ENCODE measurements at places on chromosomes 2 and 18. TPM values are rescaled to one million over a fixed set of nuclear protein-coding genes. Genes with fewer than 3 reads are reported as not detected.

DNA sequence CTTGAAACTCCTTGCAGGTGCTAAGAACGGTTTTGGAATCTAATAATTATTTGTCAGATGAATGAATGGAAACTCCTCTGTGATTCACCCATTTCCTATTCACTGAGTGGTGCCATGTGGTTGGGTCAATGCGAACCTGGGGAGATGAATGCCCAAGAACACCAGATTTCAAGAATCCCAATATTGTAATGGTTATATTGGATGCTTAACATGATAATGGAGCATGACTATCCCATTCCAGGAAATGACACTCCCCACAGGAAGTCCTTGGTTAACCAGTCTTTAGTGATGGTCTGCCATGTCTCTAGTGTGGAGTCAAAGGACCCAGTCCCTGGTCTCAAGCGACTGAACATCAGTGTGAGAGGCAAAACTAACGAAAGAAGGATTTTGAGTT is 67.9 kb upstream of the ST3GAL5 start:
- no peak for DNase-seq

DNA sequence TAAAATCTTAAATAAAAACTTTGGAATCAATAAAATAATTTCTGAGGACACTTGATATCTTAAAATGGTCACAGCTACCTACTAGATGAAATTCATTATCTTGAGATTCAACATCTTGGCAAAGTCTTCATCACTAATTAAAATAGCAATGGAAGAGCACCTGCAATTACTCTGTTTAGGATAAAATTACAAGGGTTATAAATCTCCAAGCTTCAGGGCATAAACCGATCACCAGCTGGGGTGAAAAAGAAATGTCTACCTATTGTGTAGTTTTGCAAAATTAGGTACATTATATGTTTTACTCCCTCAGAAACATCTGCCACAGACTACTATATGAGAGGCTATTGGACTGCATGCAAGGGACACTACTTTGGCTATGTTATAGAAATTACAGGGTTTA is 327.1 kb downstream of the CCDC178 start:
- no peak for DNase-seq

Gene CDH7
- not detected for total RNA-seq

DNA sequence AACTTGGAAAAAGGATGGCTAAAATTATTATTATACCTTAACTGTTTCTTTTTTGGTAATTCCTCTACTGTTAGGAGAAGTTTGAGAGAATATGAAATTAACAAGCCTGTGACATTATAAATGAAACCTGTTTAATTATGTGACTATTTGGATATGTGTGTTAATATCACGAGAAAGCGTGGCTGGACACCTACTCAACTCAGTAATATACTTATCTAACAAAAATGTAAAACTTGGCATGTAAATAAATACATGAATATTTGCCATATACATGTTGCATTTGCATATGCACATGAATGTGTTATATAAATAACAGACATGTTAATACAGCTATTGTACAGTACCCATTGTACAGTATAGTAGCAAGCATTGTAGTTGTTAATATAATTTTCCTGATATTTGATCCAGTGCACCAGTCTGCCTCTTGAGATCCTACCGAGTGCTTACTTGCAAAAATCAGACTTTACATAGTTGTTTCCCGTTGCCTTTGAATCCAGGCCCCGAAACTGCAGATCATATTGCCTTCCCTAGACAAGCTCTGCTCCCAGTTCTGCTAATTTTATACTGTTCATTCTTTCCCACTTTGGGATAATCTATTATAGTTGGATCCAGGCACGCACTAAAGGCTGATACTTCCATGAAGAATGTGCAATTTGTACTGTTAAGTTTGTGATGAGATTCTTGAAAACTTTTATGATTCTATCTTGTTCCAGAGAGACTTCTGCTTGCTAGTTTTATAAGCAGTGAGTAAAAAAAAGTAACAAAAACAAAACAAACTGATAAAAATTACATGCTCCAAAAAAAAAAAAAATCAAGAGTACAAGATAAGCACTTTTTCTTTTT is 395.6 kb downstream of the ARHGAP15 start:
- DNase-seq = no peak

DNA sequence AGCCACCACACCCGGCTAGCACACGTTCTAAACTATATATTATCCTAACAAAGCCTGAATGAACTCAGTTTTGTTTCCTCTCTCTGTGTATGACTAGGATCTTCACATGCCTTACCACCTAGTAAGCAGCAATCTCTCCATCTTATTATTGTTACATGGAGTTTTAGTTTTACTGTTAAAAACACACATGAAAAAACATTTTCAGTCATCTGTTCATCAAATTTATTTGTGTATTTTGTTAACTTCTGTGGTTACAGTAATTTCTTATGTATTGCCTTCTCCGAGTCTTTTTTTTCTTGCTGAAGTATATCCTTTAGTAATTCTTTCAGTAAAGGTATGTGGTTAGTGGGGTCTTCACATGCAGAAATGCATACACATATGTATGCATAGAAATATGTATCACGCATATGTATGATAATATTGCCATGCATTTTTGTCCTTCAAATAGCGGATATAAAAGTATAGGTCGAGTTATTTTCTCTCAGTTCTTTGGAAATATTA is 31.4 kb downstream of the ANO7 start:
- DNase-seq = no peak

Gene SERPINB13
- not detected for total RNA-seq

Gene EML6
- total RNA-seq = not detected

Gene ZDBF2
- 7.9 TPM for total RNA-seq

Gene SNRPD1
- 7.2 TPM for total RNA-seq

DNA sequence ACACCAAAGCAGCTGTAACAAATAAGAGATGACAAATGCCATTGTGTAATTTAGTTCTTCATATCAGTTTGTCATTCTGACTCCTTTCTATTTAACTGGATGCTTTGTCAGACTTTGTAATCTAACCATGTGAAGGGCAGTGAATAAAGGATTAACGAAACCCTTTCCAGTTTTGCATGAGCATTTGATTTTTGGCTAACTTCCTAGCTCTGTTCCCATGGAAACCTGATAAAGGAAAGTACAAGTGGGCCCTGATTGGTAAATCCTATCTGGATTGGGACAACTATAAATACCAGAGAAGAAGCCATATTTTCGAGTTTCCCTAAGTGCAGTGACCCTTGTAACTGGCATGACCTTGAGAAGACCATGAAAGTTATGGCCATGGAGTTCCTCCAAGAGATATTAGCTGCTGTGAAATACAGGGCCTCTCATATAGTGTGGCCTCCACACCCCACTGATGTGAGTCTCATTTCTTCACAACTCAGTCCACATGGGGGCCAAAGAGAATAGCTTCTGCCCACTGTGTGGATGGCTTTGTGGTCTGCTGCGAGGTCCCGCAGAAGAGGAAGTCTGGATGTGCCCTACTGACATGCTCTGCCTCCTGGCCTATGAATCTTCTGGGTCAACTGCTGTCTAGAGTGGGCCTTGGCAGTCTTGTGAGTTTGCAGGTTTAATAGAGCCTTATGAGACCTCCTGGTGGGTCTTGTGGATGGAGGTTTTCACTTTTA is 38.2 kb upstream of the CYP1B1 start:
- no peak for DNase-seq

Gene OTOS
- total RNA-seq = not detected

- DNase-seq = no peak
Observed at GRCh38 chr2:187266147-187266546, 181.9 kb downstream of the CALCRL start.

Gene TLX2
- not detected for total RNA-seq

Gene RTKN
- 55.6 TPM for total RNA-seq

GRCh38 chr18:27636576-27637085 is 451.5 kb upstream of the CHST9 start:
- no peak for DNase-seq

DNA sequence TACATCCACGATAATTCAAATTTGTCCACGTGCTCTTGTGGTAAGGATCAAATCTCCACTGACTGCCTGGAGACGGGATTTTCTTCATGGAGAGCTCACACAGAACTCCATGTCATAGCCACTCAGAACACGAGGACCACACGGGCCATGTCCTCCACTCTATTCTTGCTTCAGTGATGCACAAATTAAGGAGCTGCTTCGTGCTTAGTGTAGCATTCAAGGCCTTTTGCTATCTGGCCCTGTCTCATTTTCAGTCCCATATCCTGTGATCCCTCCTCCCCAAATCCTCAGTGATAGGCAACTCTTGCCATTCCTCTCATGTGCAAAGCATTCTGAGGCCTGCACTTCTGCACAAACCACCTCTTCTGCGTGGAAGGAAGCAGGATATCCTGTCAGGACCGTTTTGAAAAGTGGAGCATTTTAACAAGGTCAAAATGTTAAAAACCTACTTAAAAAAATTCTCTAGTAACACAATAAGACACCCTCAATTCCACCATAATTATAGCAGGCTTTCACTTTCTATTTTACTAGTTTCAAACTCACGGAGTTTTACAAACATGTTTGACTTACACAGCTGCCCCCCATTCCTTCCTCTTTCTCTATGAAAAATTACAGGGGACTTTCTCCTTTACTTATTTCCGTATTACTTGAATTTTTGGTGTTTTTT is 35.2 kb downstream of the ST3GAL5 start:
- DNase-seq = no peak

Gene EGR4
- not detected for total RNA-seq

- no peak for DNase-seq
Observed at GRCh38 chr2:11377928-11378545, 33.6 kb upstream of the ROCK2 start.

GRCh38 chr2:125471963-125472362 is 1184.0 kb upstream of the GYPC start:
- no peak for DNase-seq

- DNase-seq = no peak
Observed at GRCh38 chr18:9919564-9920232, 5.9 kb downstream of the VAPA start.

GRCh38 chr2:202079310-202079709 is 6.3 kb downstream of the KIAA2012 start:
- no peak for DNase-seq

Gene TRIM43
- not detected for total RNA-seq

GRCh38 chr18:2723207-2723606 is 67.7 kb downstream of the SMCHD1 start:
- no peak for DNase-seq

GRCh38 chr2:7572450-7572849 is 655.2 kb downstream of the RNF144A start:
- no peak for DNase-seq

DNA sequence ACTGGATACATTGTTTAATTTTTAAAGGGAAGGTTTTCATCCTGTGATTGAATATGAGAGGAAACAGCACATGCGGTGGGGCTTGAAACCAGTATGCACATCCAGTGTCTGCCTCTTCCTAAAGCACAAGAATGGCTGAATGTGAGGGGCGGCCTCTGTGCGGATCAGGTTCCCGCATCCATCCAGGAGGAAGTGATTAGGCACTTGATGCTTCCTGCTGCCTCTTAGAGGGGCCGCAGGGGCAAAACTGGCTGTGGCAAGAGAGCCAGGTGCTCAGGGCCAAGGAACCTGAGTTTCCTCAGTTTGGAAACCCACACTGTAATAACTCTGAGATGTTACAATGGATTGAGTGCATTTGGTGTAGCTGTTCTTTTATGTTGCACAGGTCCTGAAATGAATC is 48.8 kb downstream of the THNSL2 start:
- no peak for DNase-seq

- no peak for DNase-seq
Observed at GRCh38 chr18:48134609-48135008, 204.2 kb upstream of the SMAD2 start.

DNA sequence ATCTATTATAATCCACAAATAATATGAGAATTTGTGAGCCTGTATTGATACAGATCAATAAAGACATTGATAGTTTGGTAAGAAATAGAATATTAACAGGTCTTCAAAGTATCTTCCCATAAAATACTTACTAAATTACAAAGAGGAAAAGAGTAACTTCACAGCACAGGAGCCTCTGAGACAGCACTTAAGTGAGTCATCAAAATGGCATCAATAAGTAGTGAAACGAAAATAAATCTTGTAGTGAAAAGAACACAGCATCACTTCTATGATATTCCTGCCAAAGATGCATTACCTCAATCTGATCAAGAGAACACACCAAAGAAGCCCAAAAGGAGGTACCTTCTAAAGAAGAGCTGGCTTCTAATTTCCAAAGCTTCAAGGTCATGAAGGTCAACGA is 116.4 kb downstream of the CBLN2 start:
- DNase-seq = peak; percentile 6

GRCh38 chr2:206716623-206717022 is 1.6 kb downstream of the DYTN start:
- DNase-seq = no peak

Gene LIPG
- 4.5 TPM for total RNA-seq

Gene CD8B2
- not detected for total RNA-seq

GRCh38 chr2:114550895-114551793 is 108.7 kb downstream of the DPP10 start:
- peak; percentile 45 for DNase-seq

DNA sequence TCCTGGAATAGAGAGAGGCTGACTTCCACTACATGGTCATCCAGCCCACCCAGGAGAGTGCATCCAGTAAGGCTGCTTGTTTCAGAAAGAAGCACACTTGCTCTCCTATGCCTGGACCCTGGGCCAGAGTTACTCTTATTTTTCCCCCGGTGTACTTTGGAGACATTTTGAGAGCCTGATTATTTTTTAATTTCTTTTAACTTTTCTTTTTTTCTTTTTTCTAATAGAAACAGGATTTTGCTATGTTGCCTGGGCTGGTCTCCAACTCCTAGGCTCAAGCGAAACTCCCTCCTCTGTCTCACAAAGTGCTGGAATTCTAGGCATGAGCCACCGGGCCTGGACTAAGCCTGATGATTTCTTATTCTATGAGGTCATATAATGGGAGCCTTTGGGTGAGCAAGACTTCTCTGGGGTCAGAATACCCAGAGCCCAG is 62.2 kb downstream of the RPL37A start:
- DNase-seq = no peak

Gene IL37
- total RNA-seq = not detected

Gene CFAP65
- total RNA-seq = not detected

- no peak for DNase-seq
Observed at GRCh38 chr2:219461669-219462068, 27.0 kb downstream of the SPEG start.

- no peak for DNase-seq
Observed at GRCh38 chr2:241230435-241230834, 42.0 kb downstream of the ANO7 start.

DNA sequence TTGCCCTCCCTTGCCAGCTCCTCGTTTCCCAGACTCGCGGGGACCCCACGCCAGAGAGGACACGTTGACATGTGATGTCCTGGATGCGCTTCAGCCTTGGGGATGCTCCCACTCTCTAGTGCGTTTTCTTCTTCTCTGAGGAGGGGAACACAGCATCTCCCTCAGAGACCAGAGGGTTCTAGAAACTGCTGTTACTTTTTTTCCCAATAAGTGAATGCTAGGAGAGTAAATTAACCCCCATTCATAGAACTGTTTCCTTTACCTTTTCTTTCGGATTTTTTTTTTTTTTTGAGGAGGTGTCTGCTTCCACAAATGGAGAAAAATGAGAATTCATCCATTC is 370 bp upstream of the EFEMP1 start:
- no peak for DNase-seq
